ENCODE measurements at places on chromosomes 16 and 17.

- no peak for DNase-seq
These were observed 16.8 kb downstream of the SDR42E1 start for GRCh38 chr16:81994485-81994884.

GRCh38 chr17:20187049-20187448 is 177.9 kb downstream of the SPECC1 start:
- DNase-seq: no peak

- DNase-seq: no peak
These were observed 299.3 kb downstream of the SOX9 start for GRCh38 chr17:72419866-72420774.

- no peak for DNase-seq
These were observed 1.0 kb upstream of the ZNF500 start for GRCh38 chr16:4767872-4768548.

- DNase-seq: no peak
These were observed 123.5 kb downstream of the IRF8 start for GRCh38 chr16:86022381-86022960.

DNA sequence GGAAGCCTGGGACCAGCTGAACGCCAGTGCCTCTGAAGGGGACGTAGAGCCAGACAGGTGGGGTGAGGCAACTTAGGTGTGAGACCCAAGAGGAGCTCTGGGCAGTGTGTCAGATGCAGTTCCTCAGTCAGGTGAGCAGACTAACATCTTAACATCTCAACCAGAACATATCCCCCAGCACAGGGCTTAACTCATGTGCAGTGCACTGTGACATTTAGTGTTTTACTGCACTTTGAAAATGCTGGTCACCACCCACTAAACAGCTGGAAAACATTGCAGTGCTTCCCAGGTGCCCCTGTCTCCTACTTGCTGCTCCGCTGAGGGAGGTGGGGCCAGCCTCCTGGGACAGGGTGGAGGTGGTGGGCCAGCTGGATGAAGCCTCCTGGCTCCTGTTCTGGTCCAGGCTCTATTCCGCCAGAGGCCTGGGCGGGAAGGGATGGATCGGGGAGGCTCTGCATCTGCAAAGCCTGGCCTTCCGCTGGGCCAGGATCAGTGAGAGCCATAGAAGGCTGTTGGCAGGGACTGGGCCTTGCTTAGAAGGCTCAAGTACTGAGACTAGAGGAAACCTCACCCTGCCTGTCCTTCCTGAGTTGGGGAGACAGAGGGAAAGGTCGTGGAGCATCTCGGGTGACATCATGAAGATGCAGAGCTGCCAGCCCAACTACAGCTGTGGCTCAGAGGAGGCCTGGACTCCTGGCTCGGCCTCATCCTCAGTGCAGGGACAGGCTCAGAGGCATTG is 7.9 kb upstream of the MRC2 start:
- no peak for DNase-seq

- DNase-seq: no peak
These were observed 13.8 kb upstream of the SP6 start for GRCh38 chr17:47864791-47865216.

DNA sequence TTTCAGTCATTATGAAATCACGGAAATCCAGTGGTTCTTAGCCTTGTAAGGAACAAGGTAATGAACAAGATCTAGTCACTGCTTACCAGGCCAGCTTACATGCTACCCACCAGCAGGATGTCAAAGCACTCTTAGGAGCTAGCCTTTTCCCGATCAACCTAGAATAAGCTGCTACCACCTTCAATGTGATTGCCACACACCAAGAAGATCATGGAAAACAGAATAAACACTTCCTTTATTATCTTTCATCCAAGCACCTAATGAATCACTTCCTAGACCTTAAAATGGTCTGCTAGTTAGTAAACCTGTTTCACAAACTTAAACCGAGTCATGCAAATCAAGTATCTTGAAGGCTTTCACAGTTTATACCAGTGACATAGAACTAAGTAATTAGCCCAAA is 5.0 kb downstream of the BBS2 start:
- no peak for DNase-seq

DNA sequence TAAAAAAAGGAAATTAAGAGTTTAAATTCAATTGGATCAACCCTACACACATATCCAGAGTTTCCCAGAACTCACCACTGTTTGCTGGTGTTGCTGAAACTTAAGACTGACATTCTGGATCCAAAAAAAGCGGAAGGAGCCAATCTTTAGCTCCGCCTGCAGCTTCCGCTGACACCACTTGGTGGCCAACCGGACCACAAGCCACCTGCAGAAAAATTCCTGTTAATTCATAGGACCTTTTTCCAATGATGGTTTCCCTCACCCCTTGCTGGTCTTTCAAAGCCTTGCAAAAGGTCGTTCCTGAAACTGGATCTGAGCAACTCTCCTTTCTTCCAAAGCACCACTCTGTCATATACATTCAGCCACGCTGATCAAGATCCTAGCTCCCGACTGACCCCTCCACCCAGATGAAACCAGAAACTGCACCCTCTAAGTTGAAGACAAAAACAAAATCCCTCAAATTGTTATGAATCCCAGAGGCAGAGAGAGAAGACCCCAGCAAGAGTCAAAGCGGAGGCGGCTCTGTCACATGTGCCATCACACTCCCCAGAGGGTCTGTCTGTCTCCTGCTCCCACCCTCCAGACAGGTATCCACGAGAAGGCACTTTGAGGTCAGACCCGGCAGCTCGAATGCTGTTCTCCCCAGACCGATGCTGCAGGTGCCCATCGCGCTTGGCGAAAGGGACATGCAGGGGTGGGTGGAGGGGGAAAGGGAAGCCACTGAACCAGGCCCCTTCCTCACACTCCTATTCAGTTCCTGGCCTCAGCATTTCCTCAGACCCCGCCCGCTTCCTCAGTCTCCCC is 773 bp downstream of the BLTP2 start:
- DNase-seq: peak; percentile 57

DNA sequence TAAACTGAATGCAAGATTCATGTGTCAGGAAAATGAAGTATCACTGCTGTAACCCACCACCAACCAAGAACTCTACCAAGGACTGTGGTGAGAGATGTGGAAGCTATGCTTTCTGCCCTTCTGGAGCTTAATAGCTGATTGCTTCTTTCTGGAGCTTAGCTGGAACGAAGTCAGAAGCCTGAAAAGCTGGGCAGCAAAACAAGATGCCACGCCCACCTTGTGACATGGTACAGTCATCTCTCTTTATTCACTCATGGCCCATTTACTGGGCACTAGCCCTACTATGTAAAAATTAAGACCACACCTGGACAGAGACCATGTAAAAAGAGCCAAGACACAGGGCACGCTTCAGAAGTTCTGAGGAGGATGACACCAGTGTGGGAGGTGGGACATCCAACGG is 48.1 kb downstream of the TEX2 start:
- DNase-seq: no peak

DNA sequence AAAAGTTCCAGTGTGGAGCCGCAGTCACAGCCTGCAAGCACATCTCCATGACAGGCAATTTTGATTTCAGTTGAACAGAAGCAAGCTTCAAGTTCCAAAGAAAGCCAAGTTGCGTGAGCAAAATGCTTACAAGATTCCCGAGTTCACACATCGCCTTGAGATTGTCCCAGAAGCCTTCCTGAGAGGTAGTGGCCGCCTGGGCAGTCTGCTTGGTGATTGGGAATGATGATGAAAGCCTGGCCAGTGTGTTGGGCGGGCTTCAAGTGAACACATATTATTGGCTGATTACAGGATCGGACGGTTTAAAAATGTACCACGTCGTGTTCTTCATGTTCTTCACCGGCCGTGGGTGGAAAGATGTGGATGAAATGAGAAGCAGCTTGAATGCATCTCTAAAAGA is 185.5 kb downstream of the FOXL1 start:
- DNase-seq: no peak

- peak; percentile 41 for DNase-seq
These were observed 650 bp downstream of the KIAA0753 start for GRCh38 chr17:6639586-6640535.

- DNase-seq: no peak
These were observed 45.3 kb downstream of the REXO5 start for GRCh38 chr16:20851601-20852000.

DNA sequence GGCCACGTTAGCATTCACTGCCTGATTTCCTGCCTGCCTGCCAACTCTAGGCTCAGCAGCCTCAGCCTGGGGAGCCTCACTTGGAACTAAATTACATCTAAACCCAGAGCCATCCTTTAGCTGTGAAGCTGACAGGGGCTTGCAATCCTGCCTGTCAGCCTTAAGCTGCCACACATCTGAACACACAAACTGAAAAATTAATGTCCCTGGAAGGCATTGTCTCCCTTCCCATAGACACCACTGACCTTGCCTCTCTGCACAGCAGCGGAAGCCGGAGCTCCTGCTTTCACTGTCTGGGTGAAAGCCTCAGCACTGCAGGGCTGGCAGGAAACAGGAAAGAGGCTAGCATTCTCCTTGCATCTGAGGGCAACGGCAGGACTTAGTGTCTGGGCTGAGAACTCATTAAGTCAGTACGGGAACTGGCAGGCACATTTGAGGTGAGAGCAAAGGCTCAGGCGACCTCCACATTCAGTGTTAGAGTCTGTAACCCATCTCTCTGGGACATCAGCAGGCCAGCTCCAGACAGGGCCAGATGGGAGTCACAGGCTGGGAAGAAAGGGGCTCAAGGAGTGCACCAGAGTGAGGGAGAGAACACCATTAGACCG is 452.4 kb upstream of the C16orf82 start:
- DNase-seq: no peak

DNA sequence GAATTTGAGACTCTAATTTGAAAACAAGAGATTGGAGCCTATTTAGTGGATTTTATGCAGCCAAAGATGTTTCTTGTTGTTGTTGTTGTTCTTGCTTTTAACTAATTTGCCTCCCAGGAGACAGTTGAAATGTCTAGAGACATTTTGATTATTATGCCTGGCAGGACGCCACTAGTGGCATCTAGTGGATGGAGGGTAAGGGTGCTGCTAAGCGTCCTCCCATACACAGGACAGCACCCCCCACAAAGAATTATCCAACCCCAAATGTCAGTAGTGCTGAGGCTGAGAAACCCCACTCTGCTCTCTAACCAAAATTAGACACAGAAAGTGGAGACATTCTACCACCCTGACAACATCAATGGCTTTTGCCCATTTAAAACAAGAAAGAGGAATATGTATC is 15.4 kb upstream of the HSBP1 start:
- DNase-seq: no peak

- DNase-seq: no peak
These were observed 205.9 kb downstream of the MAP2K6 start for GRCh38 chr17:69620363-69620762.

GRCh38 chr16:68517606-68518166 is 21.4 kb upstream of the ZFP90 start:
- DNase-seq: peak; percentile 47

DNA sequence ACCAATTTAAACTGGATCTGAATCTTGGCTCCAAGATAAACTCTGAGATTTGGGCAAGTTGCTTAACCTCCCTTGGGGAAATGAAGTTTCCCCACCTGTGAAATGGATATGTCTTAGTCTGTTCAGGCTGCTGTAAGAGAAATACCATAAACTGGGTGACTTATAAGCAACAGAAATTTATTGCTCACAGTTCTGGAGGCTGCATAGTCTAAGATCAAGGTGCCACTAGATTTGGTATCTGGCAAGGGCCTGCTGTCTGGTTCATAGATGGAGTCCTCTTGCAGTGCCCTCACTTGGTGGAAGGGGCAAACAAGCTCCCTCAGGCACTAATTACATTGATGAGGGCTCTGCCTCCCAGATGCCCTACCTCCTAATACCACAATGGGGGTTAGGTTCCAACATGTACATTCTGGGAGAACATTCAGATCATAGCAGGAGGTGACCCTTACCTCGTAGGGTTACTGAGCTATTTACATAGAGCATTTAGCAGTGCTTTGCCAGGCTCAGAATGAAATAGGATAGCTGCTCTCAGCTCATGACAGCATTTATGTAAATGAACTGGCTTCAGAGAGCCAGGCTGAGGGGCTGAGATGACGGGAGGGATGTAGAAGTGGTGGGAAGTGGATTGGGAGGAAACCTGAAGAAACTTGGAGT is 83.9 kb downstream of the SPECC1 start:
- no peak for DNase-seq

DNA sequence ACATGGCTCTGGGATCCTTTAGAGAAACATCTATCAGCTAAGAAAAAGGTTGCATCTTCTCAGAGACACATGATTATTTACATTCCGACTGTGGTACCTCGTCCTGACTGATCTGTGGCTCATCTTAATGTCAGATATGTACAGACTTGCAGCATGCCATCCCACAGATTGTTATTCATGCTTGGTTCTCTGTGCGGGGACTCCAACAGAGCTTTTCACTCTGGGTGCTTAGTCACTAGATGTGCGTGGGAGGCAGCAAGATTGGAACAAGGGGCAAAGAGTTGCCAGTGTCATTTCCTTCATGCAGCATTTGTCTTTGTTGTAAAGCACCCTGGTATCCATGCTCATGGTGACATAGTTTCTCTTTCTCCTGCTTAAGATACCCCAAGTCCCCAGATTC is 179.1 kb upstream of the CACNG5 start:
- no peak for DNase-seq

DNA sequence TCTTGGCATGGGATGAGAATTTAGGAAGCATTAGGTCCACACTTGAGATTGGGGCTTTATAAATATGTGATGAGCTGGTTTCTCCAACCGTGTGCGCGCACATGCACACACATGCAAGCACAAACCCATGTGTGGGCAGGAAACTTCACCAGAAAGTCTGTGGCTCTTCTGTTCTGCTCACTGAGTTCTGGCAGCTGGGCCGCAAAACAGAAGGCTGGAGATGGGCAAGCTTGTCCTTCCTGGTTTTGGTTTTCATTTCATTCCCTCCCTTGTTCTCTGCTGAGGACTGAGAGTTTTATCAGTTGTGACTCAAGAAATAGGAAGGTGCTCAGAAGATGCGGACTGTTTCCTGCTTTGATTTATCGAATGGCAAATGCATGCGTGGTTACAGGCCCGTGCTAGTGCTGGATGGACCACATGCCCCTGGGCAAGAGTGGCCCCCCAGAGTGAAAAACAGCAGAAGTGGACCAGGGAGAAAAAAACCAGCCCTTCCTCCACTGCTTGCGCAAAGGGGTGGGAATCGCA is 14.1 kb downstream of the MAP3K14 start:
- DNase-seq: no peak

- DNase-seq: no peak
These were observed 19.8 kb downstream of the CARD14 start for GRCh38 chr17:80189611-80190010.

DNA sequence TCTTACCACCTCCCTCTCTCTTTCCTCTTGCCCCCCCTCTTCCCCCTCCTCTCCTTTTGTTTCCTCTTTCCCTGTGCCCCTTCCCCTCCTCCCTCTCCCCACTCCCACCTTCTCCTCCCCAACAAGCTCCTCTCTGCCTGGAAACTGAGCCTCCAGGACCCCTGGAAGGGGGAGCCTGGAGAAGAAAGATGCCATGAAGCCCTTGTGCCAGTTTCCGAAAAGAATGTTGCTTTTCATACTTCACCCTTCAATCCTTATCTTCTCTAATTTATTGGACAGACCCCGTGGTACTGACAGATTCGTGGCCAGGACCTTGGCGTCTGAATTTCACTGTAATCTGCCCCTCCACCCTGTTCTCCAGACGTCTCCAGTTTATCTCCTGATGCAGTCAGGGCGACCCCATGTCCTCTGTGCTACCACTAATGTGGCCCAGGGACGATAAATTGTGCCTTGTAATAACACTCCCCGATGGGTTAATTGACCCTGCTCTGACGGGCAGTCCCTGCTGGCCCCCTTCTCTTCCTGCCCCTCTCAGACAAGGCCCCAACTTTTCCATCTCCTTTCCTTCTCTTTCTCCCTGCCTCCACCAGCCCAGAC is 138.4 kb upstream of the GSE1 start:
- DNase-seq: peak; percentile 66

- DNase-seq: no peak
These were observed 361.0 kb upstream of the PMFBP1 start for GRCh38 chr16:72532906-72533410.

GRCh38 chr16:24568392-24568791 is 29.0 kb downstream of the RBBP6 start:
- DNase-seq: no peak

- no peak for DNase-seq
These were observed 15.0 kb downstream of the PLCD3 start for GRCh38 chr17:45117334-45117733.

All from SK-N-DZ (cell line).